Glutamatergic neuron (in vitro differentiated cells): ENCODE measurements at places on chromosomes 7 and 10. TPM values are rescaled to one million over a fixed set of nuclear protein-coding genes. Genes with fewer than 3 reads are reported as not detected.

The HTR5A gene
- total RNA-seq, result 0.20 TPM

DNA sequence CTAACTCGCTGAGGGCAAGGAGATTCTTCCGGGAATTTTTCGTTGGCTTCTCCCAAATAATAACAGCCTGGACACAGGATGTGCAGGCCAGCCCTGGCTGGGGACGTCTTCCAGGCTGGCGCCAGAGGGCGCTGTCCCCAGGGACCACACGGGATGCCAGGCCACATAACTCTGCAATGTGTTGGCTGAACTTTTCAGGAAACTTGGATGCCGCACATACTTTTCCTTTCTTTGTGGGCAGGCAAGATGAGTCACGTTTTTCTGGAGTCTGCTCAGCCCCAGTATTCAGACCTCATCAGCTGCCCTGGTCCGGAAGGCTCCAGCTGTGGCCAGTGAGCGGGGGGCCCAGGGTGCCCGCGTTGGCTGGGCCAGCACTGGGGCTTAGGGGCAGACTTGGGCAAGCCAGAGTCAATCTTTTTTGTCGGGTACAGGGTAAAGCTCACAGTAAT, 122.7 kb downstream of the PRKAG2 start:
- H3K36me3 ChIP-seq, result no peaks in the 10 kb centered on the region
- no peak overlapping the region for H3K27ac ChIP-seq
- H3K4me1 ChIP-seq, result peaks cover 18% of the 10 kb centered on the region
- no peak overlapping the region for H3K4me3 ChIP-seq

DNA sequence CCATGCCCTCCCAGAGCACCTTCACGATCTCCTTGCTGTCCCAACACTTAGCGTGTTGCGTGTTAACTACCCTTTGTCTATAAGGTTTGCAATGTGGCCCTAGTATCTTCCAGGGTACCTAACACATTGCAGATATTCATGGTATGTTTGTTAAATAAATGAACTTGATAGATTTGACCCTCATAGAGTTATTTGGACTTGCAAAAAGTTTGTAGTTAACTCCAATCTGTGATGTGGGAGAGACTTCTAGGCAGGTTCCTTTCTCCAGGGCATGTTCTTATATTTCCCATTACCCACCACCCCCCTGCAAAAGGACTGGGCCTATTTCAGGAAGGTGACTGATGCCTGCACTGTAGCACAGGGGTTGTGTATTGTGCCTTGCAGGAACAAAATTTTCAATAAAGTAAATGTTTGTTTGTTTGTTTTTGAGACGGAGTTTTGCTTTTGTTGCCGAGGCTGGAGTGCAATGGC, 612 bp downstream of the HILPDA start:
- H3K4me1 ChIP-seq, result peaks cover 24% of the 10 kb centered on the region
- peak overlapping the region; percentile 91 for H3K4me3 ChIP-seq
- H3K27ac ChIP-seq, result peak overlapping the region; percentile 93
- no peak for DNase-seq

DNA sequence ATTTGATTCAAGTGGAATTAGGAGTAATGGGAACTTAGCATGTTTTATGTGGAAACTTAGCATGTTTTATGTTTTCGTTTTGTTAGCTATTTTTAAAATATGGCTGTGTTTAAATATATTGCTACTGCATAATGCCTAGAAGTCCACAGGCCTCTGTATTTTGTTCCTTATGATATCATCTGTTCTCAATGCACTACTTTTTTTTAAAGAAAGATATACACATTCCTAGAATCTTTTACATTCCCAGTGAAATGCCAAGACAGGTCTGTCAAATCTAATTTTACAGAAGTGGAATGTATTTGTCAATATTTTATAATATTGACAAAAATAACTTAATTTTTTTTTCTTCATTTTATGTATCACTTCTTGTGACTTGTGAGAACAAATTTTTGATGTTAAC, 51.6 kb downstream of the ST7 start:
- no peak for DNase-seq
- H3K27me3 ChIP-seq, result no peaks in the 10 kb centered on the region
- no peak overlapping the region for H3K4me3 ChIP-seq
- H3K36me3 ChIP-seq, result no peaks in the 10 kb centered on the region

DNA sequence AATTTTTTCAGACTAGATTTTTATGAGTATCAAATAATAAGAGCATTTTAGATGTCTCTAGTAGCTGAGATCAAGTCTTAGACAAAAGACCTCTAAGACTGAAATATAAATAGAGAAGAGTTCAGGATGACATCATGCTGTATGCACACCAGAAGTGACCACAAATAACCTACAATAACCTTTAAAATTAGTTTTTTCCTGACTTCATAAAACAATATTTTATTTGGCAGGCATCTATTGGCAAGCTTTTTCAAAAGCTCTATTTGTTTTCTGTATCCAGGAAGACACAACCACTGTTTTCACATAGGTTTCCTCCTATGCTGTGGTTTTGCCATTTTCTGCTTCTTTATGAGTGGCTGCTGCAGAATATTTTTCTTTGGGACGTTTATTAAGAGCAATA, 359.1 kb downstream of the CRPPA start:
- no peak overlapping the region for H3K27ac ChIP-seq
- DNase-seq, result no peak
- H3K27me3 ChIP-seq, result peaks cover 10% of the 10 kb centered on the region
- H3K4me1 ChIP-seq, result peaks cover 30% of the 10 kb centered on the region

DNA sequence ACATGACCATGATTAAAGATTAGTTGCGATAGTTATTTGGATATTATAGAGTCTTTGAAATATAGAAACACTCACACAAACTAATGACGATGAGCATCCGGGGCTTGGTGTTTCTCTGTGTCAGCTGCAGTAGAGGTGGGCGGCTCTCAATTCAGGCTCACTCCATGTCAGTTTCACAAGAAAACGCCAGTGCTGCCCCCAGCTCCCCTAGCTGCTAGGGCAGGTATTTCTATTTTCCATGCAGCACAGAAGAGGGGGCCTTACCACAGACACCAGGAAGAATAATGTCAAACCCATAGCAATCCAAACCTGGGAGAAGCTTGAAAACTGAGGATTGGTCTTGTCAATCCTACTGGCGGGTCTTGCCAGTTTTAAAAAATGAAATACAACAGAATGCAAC, 197.1 kb downstream of the PHTF2 start:
- H3K27ac ChIP-seq, result no peak overlapping the region
- peaks cover 3% of the 10 kb centered on the region for H3K4me1 ChIP-seq
- DNase-seq, result peak; percentile 27
- H3K27me3 ChIP-seq, result no peaks in the 10 kb centered on the region
- H3K36me3 ChIP-seq, result no peaks in the 10 kb centered on the region
- H3K4me3 ChIP-seq, result no peak overlapping the region

The FXYD4 gene
- not detected for total RNA-seq

GRCh38 chr10:127687548-127687947, 49.4 kb upstream of the FOXI2 start:
- no peaks in the 10 kb centered on the region for H3K27me3 ChIP-seq
- H3K36me3 ChIP-seq, result no peaks in the 10 kb centered on the region
- DNase-seq, result no peak
- peaks cover 1% of the 10 kb centered on the region for H3K4me1 ChIP-seq
- no peak overlapping the region for H3K4me3 ChIP-seq

- no peak for DNase-seq
- no peak overlapping the region for H3K27ac ChIP-seq
- peaks cover 7% of the 10 kb centered on the region for H3K36me3 ChIP-seq
- no peak overlapping the region for H3K4me3 ChIP-seq
- no peaks in the 10 kb centered on the region for H3K27me3 ChIP-seq
These were observed 14.3 kb downstream of the BPGM start for GRCh38 chr7:134660961-134661376.

The SLC37A3 gene
- 84.5 TPM for total RNA-seq

- DNase-seq, result peak; percentile 49
- H3K27ac ChIP-seq, result no peak overlapping the region
- H3K27me3 ChIP-seq, result no peaks in the 10 kb centered on the region
- H3K36me3 ChIP-seq, result no peaks in the 10 kb centered on the region
- H3K4me1 ChIP-seq, result peaks cover 2% of the 10 kb centered on the region
- no peak overlapping the region for H3K4me3 ChIP-seq
These were observed 594.9 kb downstream of the REEP3 start for GRCh38 chr10:64115908-64116643.

GRCh38 chr7:78161781-78162180, 363.2 kb downstream of the PHTF2 start:
- H3K4me3 ChIP-seq, result no peak overlapping the region
- DNase-seq, result no peak
- peaks cover 6% of the 10 kb centered on the region for H3K27me3 ChIP-seq

DNA sequence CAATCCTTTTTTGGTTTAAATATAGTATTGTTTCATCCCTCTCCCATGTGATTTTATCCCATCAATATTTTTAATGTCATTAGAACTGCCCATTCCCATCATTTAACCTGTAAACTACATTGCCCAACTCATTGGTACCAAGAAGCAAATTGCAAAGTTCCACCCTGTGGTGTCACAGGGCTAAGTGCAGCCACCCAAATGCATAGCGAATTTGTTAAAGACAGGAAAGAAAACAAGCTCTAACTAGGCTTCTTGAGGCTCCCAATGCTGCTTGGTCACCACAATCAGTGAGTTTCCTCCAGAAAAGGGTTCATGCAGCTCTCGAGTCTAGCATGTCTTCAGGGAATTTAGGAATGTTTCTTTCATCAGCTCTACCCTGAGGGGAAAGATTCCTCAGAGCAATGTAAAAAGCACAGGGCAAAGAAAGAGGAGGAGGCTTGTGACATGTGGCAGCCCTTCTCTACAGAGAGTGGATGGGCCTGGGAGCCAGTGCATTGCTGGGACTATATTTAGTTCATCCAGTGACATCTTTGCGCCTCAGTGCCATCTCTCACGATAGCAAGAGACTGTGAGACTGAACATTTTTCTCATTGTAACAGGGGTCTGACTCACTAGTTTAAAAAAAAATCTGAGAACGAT, 58.1 kb downstream of the CAV1 start:
- no peak overlapping the region for H3K27ac ChIP-seq
- H3K36me3 ChIP-seq, result no peaks in the 10 kb centered on the region
- H3K4me1 ChIP-seq, result peaks cover 5% of the 10 kb centered on the region
- H3K27me3 ChIP-seq, result no peaks in the 10 kb centered on the region
- DNase-seq, result no peak

DNA sequence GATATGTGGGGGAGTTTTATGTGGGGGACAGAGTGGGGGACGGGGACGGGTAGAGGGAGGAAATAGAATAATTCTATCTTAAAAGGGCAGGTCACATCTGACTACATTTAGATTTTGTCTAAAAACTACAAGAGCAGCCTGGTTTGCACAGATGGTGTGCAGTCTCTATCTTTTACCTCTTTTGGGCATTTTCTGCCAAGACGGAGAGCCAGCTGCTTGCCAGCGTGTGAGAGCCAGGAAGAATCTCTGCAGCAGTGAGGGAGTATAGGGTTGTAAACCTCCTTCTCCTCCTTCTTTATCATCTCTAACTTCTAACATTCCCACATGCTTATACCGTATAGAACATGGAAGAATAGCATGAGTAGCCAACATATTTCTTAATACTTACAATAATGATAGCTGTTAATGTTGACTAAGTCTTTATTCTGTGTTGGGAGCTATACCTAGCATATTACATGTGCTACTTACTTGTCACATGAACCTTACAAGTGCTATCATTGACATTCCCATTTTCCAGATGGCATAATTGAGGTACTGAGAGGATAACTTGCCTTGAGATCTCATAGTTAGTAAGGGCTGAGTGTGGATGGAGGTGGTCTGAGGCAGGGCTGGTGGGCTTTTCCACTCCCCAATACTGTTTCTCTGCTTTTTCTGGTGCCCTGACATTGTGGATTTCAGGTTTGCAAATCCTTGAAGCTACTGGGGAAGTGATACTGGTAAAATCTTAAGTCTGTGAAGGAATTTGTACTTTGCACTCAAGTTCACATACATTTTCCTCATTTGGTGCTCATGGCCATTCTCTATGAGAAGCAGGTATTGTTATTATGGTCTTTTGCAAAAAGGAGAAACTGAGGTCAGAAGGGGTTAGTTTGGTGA, 1.1 kb downstream of the ENTPD1 start:
- H3K27me3 ChIP-seq, result no peaks in the 10 kb centered on the region
- no peak for DNase-seq
- H3K4me3 ChIP-seq, result peak overlapping the region; percentile 9
- no peaks in the 10 kb centered on the region for H3K36me3 ChIP-seq
- peaks cover 9% of the 10 kb centered on the region for H3K4me1 ChIP-seq
- no peak overlapping the region for H3K27ac ChIP-seq

GRCh38 chr10:11145495-11145855, 127.8 kb downstream of the CELF2 start:
- peaks cover 39% of the 10 kb centered on the region for H3K4me1 ChIP-seq
- peak overlapping the region; percentile 30 for H3K27ac ChIP-seq
- no peaks in the 10 kb centered on the region for H3K36me3 ChIP-seq
- peaks cover 6% of the 10 kb centered on the region for H3K27me3 ChIP-seq
- no peak overlapping the region for H3K4me3 ChIP-seq

GRCh38 chr10:58326967-58327381, 7.8 kb upstream of the UBE2D1 start:
- H3K27me3 ChIP-seq, result no peaks in the 10 kb centered on the region
- H3K27ac ChIP-seq, result no peak overlapping the region

DNA sequence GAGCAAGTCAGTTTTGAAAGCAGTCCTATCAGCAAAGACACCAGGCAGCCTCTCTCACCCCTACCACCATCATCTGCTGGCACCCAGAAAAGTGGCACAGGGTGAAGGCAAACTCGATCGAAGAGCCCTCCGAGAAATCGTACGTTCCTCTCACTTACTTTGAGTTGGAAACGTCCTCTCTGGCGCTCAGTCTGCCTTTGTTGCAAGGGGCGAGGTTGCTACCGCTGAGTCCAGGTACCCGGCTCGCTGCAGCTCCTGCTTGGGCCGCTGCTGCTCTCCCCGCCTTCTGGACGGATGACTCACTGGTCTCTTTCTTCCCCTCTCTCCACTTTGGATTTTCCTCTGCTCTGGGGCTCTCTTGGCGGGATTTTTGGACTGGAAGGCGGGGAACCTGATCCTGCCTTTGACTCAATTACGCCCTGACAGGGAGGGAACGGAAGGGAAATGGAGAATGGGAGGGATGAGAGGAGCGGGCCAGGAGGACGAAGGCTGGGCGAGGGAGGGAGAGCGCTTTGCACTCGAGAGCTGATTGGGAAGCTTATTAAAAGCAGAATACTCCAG, at the start of gene PTN:
TSS of gene PTN (minus strand) at position 453 of the 561 bp plus-strand sequence. CDS start 88,760 bp downstream, outside the sequence.
- H3K36me3 ChIP-seq, result no peaks in the 10 kb centered on the region
- peaks cover 4% of the 10 kb centered on the region for H3K4me1 ChIP-seq
- H3K27me3 ChIP-seq, result peaks cover 7% of the 10 kb centered on the region
- peak; percentile 56 for DNase-seq
- peak within 1 kb of the TSS; percentile 94 for H3K27ac ChIP-seq

- no peaks in the 10 kb centered on the region for H3K4me1 ChIP-seq
- H3K36me3 ChIP-seq, result no peaks in the 10 kb centered on the region
- H3K27ac ChIP-seq, result no peak overlapping the region
- H3K4me3 ChIP-seq, result no peak overlapping the region
These were observed 4.2 kb upstream of the HOXA10 start for GRCh38 chr7:27178366-27178765.

- H3K27ac ChIP-seq, result peak overlapping the region; percentile 79
- H3K4me1 ChIP-seq, result peaks cover 24% of the 10 kb centered on the region
- no peak for DNase-seq
- H3K4me3 ChIP-seq, result peak overlapping the region; percentile 34
- peaks cover 7% of the 10 kb centered on the region for H3K36me3 ChIP-seq
These were observed 400.7 kb upstream of the FOXK1 start for GRCh38 chr7:4281231-4281993.

The DLX5 gene
- not detected for total RNA-seq
